ENCODE measurements at places on chromosomes 3 and 15.
A peak's percentile ranks its signal among the peaks of the same experiment; 100 is the strongest.

GRCh38 chr3:162141272-162141791 is 644.7 kb downstream of the OTOL1 start:
- peak; percentile 92 for DNase-seq

GRCh38 chr15:91243826-91244225 is 143.8 kb downstream of the SV2B start:
- DNase-seq: no peak

- DNase-seq: peak; percentile 39
These were observed 34.4 kb downstream of the B3GNT5 start for GRCh38 chr3:183287301-183287971.

DNA sequence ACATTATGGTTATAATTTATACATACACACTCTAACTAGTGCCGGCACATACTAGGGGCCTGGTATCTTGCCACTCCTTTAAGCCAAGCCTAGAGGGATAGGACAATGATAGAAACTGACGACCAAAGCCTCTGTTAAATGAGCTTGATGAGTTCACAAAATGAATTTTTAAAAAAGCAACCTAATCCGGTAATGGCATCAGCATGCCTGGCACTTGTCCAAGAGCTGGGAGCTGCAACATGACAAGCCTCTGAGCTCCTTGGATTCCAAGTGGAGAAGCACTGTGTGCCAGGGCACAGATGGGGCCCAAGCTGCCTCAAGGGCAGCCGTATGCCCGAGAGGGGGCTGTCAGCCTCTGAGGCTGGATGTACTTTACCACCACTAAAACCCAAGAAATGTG is 9.7 kb downstream of the ETV5 start:
- peak; percentile 82 for DNase-seq

DNA sequence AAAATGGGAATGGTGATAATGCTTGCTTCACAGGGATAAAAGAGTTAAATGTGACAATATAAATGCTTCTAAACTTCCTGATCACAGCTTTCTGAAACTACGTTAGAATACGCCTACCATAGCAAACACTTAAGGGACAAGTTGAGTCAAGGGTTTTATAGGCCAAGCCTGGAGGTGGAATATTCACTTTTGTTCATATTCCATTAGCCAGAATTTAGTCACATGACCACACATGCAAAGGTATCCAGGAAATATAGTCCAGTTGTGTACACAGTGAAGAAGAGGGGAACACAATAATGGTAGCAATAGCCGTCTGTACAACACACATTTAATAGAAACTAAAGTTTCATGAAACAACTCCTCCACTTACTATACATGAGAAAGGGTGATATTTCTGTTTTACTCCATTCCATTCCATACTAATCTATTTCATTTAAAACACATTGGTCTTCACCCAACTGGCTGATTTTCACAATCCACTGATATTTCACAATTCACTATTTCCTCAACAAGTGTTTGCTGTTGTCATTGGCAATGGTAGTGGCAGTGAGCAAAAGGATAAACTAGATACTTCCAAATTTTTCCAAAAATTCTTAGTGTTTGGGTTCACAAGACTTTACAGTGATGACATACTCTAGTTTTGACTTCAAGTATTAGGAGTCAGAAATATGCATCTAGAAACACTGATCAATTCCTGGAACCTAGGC is 270.9 kb downstream of the ERC2 start:
- no peak for DNase-seq

DNA sequence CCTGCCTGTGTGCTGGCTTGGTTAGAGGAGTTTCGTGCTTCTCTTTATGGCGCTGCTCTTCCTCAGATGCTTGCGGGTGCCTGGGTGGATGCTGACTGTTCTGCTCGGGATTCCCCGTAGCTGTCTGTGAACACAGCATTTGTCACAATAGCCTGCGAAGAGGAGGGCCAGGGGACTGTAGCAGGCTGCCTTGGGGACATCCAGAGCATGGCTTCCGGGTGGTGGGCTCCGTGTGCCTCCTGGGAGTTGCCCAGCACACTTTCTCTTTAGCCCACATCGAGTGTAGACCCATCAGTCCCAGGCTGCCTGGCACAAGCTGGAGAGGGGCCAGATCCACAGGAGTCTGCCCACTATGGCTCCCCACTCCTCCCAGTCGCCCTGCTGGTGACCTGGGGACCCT is 22.4 kb downstream of the LRRK1 start:
- DNase-seq: no peak

GRCh38 chr15:68894208-68894607 is 36.1 kb upstream of the SPESP1 start:
- DNase-seq: no peak

- DNase-seq: no peak
These were observed 3.9 kb downstream of the ZDHHC19 start for GRCh38 chr3:196207159-196207832.

DNA sequence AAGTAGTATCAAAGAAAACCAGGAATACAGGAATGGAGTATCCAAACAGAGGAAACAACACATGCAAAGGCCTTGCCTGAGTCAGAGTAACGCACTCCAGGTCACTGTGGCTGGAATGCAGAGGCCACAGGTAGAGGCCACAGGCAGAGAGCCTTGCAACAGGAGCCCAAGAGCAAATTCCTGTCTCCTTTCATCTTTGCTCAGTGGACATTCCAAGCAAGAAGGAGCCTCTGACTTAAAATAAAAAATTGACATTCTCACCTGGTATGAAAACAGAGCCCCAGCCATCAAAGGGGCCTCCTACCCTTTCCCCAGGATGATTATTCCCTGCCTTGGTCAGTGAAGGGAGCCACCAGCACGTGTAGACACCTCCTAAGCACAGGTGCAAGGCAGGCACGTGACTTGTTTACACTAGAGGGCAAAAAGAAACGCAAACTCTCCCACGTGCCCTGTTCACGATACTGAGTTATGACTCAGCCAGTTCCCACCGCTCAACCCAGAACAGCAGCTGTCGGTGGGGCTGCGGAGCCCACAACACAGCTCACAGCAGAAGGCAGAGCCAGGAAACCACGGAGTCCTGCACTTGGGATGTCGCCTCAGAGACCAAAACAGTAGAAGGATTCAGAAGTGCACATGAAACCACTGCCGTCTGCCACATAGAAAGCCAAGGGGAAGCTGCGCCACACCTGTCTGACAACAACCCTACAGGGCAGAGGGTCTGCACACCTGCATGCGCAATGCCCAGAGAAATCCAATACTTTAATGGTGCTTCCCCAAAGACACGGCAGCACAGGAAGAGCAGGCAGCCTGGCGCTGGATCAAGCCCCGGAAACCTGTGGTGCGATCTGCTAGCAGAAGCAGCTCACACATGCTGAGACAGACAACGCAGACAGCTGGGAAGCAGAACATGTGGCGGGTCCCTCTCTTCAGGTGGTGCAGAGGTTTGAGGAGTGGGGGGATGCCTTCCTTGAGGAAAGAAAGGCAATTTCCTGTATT is 52.1 kb downstream of the ITGB5 start:
- DNase-seq: peak; percentile 80

DNA sequence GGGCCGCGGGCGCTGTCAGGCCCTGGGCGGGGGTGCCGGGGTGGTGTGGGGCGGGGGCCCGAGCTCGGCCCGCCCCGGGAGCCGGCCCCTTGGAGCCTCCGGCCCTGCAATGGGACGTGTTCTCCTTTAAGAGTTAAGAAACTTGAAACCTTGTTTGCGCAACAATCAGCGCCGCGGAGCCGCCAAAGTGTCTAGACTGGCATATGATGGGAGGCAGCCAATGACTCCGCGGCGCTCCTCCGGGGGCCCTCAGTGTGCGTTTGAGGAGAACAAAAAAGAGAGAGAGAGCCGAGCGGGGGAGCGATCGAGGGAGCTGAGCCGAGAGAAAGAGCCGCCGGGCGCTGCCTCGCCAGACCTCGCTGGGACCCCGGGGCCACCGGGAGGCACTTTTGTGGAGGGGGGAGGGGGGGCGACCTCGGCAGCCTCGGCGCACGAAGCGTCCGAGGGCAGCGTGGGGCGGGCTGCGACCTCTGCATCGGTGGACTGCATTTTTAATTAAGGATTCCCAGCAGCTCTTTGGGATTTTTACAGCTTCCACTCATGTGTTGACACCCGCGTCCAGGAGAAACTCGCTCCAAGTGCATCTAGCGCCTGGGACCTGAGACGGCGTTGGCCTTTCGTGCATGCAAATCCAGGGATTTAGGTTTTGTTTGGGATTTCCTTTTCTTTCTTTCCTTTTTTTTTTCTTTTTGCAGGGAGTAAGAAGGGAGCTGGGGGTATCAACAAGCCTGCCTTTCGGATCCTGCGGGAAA is at the start of gene SMAD6:
TSS of gene SMAD6 (plus strand) at position 202 of the 752 bp plus-strand sequence. CDS start 1,023 bp downstream, outside the sequence.
- DNase-seq: peak; percentile 99

DNA sequence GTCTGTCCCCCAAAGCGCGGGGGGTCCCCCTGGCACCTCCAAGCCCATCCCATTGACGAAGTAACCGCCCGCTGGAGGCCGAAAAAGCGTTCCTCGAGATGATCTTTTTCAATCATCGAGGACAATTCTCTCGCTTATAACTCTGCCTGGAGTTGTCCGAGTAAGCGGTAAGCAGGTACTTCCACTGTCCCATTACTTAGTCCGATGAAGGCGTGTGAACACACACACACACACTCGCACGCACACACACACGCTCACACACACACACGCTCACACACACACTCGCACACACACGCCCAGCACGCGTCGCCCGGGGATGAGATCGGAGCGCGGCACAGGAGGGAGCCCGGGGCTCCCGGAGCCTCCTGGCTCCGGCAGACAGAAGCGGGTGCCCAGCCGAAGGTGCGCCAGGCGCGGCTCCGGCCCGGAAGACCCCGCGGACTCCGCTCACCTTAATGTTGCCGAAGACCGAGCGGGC is 430 bp downstream of the SLCO2A1 start:
- DNase-seq: peak; percentile 46

DNA sequence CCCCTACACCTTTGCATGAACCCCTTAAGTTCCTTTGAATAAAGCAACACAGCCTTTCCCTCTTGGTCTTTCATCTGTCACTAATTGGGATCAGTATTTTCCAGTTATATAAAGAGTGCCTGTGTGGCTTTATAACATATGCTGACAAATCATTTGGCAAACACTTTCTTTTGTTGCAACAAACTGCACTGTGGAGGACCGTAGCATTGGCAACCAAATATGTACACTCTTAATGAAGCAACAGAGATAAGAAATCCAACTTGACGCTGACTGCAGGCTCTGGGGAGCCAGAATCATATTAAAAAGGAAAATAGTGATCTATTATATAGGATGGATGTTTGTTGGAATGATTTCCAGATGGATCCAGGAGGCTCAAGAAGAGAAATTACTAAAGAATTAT is 120.1 kb upstream of the PRICKLE2 start:
- peak; percentile 76 for DNase-seq

GRCh38 chr3:196220587-196220986 is 4.3 kb downstream of the SLC51A start:
- no peak for DNase-seq

DNA sequence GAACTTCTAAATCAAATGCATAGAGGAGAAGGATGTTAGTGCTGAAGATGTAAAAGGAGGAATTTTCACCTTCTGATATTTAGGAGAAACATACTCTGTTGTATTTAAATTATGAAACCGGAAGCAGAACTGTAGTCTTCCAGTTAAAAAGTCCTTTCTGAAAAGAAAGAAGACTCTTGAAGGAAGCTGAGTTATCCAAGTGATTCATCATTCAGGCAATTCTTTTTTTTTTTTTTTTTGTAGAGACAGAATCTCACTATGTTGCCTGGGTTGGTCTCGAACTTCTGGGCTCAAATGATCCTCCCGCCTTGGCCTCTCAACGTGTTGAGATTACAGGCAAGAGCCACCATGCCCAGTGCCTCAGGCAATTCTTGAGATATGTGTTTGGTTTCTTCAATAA is 424.8 kb upstream of the TPM1 start:
- no peak for DNase-seq

DNA sequence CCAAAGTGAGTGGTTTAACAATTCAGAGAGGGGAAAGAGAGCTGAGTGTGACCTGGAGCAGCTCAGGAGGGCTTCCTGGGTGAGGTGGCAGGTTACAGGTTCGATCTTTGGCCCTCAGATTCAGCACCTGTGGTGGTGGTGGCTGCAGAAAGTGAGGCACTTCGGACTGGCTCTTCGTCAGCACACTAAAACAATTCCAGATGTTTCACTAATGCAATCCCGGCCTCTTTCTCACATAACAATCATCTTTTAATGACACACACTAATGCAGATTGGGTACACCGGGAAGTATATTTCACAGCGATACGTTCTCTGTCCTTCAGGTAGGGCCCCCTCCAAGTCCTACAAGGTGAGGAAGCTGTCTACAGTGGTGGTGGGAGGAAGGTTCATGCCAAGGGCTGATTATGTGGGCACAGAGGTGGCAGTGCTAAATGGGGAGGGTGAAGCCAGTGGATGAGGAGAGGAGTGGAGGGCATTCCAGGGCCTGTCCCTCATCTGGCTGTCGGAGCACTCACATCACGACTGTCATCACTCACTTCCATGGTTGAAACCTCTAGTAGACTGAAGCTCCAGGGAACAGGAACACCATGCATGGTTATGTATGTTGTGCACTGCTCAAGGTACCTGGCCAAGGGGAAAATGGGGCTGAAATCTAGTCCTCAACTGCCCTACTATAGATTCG is 171.1 kb downstream of the RAB11A start:
- no peak for DNase-seq

GRCh38 chr3:69893274-69893673 is 106.3 kb upstream of the SAMMSON start:
- DNase-seq: no peak

GRCh38 chr3:105610473-105610872 is 243.8 kb downstream of the ALCAM start:
- no peak for DNase-seq

- no peak for DNase-seq
These were observed 129.2 kb downstream of the FAM43A start for GRCh38 chr3:194814878-194815357.

DNA sequence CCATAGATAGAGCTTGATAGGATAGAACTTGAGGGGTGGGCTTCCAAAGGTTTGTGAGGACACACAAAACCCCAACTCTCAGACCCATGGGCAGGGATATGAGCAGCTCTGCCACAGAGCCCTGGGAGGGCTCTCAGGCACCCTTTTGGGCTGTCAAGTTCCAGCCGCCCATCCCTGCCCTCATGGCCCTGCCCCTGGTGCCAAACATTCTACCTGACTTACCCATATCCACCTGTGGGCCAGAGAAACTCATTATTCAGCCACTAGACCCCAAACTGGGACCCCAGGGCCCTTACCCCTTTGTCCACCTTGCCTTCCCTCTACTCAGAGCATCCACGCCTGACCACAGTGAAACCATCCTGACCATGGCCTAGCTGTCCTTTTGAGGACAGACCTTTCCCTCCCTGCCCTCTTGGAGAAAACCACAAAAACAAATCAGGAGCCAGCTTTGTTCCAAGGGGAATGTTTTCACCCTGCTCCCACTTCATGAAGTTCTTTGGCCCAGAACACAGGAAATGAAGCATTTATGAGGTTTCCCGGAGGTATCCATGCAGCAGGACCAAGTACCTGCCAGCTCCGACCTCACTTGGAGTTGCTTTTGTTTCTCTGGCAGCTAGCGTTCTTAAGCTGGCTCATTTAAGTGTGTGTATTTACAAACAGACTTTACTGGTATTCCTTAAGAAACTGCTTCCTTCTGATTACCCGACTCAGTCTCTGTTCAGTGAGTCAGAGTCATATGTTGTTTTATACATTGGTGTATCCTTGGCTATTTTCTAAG is 34.2 kb upstream of the GALNT15 start:
- no peak for DNase-seq

- no peak for DNase-seq
These were observed 21.5 kb upstream of the CHD2 start for GRCh38 chr15:92878593-92879053.
